ENCODE measurements at places on chromosomes 16 and 17.

GRCh38 chr16:67481561-67482232 lies 740 bp upstream of the ATP6V0D1 start:
- no peak for DNase-seq

DNA sequence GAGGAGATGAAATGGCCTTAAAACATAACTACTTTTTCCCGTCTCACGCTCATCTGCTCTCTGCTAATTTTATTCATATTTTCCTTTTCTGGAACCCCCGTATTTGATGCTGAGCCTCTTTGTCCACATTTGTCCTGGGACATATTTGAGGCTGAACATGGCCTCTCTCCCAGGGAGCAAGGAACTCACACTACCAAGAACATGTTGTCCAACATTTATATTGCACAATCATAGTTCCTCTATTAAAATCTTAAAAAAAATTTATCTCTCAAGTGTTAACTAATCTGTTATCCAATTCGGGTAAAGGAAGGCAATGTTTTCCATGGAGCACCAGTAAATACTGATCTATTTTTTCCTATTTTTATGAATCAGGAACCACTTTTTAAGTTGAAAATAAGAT lies 60.2 kb downstream of the CMC2 start:
- DNase-seq = no peak

DNA sequence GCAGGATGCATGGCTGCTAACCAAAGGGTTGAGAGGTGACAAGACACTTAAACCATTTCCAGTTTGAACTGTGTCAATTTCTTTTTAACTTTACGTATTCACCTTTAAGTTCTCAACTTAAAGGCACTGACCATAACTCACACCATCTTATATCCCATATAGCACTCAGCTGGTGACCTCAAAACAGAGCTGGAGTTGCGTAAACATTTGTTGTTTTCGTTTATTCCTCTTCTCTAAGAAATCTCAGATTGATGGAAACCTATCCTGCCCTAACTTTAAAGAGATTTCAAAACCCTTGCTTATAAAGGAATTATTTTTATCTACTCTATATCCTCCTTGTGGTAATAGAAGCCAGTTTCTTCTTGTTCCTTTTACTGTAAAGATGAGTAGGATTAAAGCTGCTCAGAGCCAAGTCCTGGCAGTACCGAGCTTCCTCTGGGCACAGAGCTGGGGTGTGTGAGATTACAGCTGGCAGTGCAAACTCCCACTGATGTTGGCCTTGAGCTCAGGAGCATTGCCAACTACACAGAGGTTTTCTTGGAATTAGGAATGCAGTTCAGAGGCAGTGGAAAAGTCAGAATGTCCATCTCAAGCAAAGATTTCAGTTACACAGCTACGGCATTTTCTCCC lies 1.3 kb downstream of the KCTD2 start:
- DNase-seq = no peak

GRCh38 chr17:83106056-83106588 lies 26.7 kb downstream of the METRNL start:
- no peak for DNase-seq

GRCh38 chr17:72401883-72402726 lies 281.3 kb downstream of the SOX9 start:
- no peak for DNase-seq

- peak; percentile 26 for DNase-seq
Measured at GRCh38 chr16:14486520-14487303, 143.3 kb downstream of the PARN start.

DNA sequence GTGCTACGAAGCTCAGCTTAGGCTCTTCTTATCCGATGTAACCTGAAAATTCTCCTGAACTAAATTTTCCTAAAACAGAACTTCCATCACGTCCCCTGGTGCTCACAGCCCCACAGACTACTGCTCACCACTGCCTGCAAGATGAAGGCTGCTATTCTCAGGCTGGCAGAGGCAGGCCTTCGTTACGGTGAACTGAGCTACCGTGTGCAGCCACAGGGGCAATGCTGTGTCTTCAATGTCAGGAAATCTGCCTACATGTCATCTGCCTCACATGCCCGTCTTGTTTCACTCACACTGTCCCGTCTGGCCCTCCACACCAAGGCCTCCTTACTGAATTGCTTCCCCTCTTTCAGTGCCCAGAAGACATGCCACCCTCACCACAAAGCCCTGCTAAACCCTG lies 15.9 kb downstream of the EMC8 start:
- no peak for DNase-seq

DNA sequence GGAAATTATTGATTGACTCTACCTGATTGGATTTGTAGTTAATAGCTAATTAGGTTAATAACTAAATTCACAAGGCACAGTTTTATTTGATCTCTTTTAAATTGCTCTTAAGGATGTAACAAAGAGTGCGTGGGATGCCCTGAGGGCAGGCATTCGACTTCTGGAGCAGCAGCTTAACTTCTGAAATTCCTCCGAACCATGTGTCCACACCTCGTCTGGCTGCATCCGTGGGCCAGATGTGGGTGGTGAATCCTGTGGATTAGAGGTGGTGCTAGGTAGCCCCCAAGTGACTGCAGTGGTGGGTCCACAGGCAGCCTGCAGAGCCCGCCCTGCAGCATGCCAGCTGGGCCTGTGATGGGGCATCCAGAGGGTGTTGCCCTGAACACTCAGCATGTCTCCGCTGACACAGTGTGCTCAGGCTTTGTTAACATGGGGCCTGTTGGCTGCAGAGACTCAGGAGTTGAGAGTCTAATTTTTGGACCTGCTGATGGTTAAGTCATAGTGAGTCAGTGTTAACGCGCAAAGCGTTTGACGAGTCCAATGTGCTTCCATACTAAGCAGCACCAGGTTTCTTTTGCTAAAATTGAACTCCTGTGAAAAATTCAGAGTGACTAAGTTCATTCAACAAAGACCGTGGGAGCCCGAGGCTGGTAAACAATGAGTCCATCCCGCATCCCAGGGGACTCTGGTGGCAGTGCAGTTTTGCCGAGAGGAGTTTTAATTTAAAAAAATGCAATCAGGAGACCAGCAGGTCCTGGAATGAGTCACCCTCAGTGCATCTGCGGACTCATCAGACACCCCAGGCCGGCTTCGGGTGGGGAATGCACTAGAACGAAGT lies 3.8 kb upstream of the NPB start:
- DNase-seq = no peak

DNA sequence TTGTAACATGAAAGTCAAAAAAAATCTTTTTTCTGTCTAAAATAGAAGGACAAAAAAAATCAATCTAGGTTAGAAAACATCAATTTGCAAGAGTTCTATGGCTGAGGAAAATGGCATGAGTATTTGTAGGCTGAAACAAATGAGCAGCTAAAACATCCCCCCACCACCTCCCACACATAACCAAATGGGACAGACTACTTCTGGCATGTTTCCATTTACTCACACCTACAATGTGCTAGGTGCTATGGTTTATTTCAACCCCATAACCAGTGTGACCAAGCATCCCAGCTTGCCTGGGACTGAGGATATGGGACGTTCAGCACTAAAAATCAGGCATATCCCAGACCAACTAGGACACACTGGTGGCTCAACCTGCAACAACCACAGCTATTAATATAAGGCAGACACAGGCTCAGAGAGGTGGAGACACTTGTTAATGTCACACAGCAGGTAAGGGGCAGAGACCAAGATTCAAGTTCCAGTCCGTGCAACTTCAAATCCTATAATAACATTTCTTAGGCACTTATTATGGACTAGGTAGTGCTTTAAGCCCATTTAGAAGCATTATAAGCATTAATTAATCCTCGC lies 96.0 kb downstream of the XYLT1 start:
- no peak for DNase-seq

DNA sequence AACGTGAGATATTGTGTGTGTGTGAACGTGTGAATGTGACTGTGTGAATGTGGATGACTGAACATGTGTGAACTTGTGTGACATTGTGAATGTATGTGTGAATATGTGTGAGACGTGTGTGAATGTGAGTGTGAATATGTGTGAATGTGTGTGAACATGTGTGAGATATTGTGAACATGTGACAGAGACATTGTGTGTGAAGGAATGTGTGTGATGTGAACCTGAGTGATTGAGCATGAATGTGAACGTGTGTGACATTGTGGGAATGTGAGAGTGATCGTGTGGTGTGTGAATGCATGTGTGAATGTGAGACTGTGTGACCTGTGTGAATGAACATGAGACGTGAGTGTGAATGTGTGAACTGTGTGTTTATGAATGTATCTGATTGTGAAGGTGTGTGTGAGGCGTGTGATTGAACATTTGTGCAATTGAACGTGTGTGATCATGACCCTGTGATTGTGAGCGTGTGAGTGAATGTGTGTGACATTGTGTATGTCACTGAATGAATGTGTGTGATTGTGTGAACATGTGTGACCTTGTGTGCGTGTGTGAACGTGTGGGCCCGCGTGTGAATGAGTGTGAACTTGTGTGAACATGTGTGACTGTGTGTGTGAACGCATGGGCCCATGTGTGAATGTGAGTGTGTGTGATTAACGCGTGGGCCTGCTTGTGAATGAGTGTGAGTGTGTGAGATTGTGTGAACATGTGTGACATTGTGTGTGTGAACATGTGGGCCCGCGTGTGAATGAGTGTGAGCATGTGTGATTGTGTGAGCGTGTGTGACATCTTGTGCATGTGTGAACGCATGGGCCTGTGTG lies 23.2 kb upstream of the GSE1 start:
- no peak for DNase-seq

- DNase-seq = no peak
Measured at GRCh38 chr16:75104836-75105235, 11.7 kb downstream of the LDHD start.

GRCh38 chr17:11840831-11841230 lies 156.4 kb downstream of the ZNF18 start:
- no peak for DNase-seq

GRCh38 chr17:19494961-19495806 lies 38.5 kb upstream of the SLC47A1 start:
- DNase-seq = no peak

DNA sequence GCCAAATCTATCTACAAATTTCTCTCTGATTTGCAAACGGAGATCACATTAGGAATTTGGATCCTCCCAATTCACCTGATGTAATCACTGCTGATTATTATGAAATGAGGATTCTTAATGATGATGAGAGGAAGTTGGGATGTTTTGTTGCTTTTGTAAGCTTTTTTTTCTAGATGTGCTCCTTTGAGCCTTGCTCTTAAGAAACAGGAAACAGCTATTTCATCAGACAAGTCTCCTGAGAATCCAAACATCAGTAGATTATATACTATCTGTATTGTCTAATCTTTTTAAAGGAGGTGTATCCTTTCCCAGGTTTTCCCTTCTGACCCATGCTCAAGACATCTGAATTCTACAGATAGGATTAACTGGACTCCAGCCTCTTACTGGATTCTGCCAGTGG lies 73.3 kb downstream of the KIF2B start:
- DNase-seq = no peak

DNA sequence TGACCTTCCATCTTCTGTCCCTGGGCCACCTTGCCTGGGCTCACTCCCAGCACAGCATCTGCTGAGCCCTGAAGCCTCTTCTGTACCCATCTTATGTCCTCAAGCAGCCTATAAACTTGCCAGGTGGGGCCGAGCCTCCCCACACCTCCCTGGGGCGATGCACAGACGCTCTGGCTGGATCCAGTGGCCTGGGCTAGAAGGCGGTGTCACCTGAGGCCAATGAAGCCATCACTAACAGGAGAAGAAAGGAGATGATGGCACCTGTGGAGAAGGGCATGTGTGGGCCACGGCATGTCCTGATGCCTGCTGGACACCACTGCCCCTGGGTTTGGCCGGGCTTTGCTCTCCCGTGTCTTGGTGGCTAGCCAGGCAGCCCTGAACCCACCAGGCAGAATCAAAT lies 45.5 kb downstream of the PEMT start:
- DNase-seq = no peak

GRCh38 chr16:11079652-11080187 lies 135.4 kb downstream of the CLEC16A start:
- no peak for DNase-seq

GRCh38 chr17:12605222-12605621 lies 60.5 kb upstream of the MYOCD start:
- no peak for DNase-seq

DNA sequence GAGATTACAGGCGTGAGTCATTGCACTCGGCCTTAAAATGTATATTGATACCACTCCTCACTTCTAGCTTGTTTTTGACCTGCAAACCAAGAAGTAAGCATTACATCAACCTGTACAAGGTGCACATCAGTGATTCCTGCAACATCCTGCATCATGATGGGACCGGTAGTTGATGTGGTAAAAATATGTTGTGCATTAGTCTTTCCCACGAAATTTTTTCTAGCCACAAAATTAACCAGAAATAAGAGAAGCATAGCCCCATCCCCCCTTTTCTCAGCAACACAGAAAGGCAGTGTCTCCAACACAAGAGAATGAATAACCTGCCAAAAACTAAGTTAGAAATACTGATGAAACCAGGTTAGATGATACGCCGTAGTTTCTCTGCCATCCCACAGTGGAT lies 21.1 kb upstream of the NSMCE1 start:
- DNase-seq = no peak

DNA sequence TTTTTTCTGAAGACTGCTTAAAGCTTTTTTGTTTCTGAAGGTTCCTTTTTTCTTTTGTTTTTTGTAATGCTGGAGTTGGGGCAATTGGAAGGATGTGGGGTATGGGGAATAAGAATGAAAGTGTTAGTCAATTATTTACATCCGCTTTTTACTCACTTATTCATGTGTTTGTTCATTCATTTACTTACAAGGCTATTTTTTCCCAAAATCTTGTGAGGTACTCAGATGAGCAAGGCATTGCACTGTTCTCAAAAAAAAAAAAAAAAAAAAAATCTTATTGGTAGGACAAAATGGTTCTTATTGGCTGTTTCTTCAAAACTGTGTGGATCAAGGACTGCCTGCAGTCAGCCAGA lies 55.7 kb downstream of the PLD6 start:
- DNase-seq = no peak

GRCh38 chr17:3796822-3797170 lies 4.2 kb downstream of the ITGAE start:
- no peak for DNase-seq

GRCh38 chr16:2287916-2288547 lies 20.1 kb upstream of the RNPS1 start:
- no peak for DNase-seq

DNA sequence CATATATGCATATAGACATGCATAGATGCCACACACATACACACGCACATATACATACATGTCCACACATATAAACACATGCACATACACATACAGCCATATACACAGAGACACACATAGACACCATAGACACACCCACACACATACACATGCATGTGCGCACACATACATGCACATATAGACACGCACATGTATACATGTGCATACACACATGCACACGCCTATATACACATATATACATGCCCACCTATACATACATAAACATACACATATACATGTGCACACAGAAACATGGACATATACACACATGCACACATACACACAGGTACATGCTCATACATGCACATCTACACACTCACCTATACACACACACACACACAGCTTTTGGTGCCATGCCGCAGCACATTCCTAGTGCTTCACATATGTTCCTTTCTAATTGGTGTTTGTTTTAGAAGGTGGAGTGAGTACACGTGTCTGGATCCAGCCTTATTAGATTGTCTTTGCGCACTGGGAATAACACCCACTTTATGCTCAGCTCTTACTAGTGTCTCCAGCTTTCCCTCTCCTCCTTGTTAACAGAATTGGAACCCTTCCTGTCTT lies 198.0 kb downstream of the RPTOR start:
- no peak for DNase-seq

GRCh38 chr17:2388683-2389055 lies 12.2 kb downstream of the MNT start:
- DNase-seq = no peak

- DNase-seq = no peak
Measured at GRCh38 chr16:84450176-84450865, 54.1 kb downstream of the MEAK7 start.

GRCh38 chr17:82014432-82014831 lies 8.2 kb downstream of the CENPX start:
- no peak for DNase-seq
